ENCODE measurements at places on chromosomes 12 and 14.

DNA sequence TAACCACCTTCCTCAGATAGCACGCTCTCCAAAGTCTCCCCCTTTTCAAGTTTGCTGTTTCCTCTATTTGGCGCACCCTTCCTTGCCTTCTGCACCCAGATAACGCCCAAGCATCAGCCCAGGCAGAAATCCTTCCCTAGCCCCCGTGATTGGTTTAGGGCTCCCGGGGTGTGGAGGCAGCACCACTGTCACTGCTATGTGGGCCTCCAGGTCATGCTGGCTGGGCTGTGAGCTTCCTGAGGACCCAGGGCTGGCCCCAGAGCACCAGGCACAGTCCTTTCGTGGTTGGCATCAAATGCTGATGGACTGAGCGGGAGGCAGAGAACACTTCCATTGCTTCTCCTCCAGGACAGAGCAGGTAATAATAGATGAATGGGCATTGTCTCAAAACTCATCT is 311.4 kb downstream of the BCL11B start:
- no peak for DNase-seq

GRCh38 chr12:102675672-102676071 is 195.3 kb upstream of the IGF1 start:
- DNase-seq, result peak; percentile 45

DNA sequence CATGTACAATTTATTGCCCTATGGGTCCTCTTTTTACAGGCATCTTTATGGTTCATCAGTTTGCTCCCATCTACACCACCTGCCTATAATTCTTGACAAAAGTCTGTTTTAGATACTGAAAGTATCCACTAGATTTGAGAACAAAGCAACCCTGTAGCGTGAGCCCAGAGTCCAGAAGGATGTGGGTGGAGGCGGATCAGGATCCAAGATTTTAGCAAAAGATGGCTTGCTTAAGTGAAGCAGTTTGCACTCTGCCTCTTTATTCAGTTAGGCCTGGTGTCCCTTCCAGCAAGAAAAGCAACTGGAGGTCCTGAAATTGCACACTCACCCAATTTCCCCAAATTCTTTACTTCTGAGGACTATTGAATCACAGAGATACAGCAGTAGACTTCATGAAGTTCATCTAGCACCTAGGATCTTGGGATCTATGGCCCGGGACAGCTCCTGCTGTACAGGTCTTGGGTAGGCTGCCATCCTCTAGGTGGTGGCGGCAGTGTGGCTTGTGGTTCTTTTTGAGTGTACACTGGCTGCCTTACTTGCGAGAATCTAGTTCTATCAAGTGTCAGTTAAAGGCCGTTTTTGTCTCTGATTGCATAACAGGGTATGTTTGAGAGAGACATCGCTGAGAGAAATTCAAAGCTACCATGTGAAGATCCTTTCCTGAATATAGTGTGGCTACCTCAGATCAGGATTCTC is 873.2 kb downstream of the NRXN3 start:
- no peak for DNase-seq

DNA sequence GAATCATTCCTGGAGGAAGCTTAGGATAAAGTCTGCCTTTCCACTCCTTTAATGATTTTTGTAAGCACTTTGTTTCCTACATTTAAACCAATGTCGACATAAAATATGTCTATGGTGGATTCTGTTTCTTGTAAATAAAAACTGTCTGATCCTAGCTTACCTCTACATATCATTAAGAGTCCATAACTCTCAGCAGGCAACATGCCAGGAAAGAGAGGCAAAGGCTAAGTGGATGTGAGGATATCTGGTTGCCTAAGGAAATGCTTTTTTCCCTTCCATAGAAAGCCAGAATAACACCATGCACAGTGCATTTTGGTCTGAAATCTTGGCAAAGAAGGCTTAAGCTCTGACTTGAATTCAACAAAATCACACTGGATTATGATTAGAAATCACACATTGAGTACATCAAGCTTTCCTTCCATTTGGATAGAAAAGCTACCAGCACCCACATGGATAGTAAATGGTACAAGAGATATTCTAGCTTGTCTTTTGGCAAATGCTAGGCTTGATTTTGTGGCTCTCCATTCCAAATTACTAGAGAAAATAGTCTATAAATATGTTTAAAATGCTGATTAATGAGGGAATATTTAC is 57.0 kb upstream of the CNTN1 start:
- no peak for DNase-seq

DNA sequence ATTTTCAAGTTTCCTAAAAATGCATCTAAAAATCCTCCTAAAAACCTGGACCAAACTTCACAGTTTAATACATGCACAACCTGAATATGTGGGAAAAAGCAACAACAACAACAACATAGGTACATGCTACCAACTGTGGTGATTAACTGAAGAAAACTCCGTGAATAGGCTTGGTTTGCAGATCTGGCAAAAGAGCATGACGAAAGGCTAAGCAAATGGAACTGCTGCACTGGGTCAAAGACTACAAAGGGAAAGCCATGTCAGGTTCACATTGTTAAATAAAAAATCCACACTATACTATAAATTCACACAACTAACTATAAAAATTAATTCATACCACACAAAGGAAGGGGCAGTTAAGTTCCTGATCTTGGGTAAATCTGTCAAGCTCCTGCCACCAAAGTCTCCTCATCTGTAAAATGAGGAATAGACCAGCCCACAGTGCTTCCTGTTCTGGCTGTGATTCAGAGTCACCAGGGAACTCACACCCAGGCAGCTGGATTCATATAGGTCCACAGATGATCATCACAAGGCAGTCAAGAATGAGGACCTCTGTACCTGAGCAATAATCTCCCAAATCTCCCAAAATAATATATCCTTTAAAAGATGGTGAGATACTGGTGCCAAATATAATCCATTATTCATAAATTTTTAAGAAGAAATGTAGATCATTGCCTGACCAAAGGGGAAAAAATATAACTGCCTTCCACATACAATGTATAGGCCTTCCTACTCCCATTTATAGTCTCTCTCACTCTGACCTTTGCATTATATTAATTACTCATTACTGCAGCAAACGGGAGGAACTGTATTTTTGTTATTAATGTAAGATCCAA is 7.0 kb downstream of the CORO1C start:
- no peak for DNase-seq

DNA sequence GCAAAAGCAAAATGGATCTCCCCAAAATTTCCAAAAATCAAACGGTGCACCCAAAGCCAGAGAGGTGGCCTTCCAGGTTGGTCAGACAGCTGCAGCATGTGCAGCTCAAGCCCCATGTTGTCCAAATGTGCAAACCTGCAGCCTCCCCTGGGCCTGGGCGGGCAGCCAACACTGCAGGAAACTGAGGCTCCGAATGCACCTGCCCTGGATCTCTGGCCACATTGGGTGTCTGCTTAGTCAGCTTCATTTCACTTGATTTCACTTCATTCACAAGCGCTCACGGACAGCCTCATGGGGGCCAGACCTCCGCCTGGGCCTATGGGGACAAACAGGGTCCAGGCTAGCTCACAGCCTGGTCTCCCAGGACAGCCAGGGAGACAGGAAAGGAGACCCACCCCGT is 59.8 kb downstream of the BCL11B start:
- DNase-seq, result no peak

DNA sequence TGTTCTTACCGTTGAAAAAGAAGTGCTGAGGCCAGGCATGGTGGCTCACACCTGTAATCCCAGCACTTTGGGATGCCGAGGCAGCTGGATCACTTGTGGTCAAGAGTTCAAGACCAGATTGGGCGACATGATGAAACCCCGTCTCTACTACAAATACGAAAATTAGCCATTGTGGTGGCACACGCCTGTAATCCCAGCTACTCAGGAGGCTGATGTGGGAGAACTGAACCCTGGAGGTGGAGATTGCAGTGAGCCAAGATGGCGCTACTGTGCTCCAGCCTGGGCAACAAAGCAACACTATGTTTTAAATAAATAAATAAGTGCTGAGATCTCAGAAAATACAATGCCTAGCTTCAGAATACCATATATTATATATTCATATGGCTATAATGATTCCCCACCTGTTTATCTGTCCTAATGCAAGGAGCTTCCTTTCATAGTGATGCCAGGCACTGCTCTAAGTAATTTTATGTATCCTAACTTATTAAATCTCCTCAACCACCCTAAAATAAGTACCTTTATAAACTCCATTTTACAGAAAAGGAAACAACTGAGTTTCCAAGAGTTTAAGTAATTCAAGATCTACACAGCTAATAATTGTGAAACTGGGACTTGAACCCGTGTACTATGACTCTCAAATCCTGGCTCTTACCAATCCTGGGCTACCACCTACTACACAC is 7.3 kb downstream of the PHLDA1 start:
- DNase-seq, result no peak

DNA sequence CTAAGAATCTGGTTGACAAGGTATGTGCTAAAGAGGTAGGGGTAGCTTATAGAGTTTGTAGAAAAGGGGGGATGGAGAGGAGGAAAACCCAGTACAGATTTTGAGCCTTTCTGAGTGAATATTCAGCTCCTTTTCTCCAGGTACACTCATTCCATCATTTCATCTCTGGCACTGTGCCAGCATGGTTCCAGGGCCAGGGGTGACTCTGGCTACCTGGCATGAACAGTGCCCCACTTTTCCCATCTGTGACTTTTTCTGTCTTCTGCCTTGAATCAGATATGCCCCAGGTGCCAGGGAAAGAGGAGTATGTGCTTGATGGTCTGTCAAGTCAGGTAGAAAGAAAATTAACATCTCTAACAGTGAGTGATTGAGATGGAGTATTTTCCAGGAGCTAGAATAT is 175.7 kb downstream of the CACNA1C start:
- no peak for DNase-seq

DNA sequence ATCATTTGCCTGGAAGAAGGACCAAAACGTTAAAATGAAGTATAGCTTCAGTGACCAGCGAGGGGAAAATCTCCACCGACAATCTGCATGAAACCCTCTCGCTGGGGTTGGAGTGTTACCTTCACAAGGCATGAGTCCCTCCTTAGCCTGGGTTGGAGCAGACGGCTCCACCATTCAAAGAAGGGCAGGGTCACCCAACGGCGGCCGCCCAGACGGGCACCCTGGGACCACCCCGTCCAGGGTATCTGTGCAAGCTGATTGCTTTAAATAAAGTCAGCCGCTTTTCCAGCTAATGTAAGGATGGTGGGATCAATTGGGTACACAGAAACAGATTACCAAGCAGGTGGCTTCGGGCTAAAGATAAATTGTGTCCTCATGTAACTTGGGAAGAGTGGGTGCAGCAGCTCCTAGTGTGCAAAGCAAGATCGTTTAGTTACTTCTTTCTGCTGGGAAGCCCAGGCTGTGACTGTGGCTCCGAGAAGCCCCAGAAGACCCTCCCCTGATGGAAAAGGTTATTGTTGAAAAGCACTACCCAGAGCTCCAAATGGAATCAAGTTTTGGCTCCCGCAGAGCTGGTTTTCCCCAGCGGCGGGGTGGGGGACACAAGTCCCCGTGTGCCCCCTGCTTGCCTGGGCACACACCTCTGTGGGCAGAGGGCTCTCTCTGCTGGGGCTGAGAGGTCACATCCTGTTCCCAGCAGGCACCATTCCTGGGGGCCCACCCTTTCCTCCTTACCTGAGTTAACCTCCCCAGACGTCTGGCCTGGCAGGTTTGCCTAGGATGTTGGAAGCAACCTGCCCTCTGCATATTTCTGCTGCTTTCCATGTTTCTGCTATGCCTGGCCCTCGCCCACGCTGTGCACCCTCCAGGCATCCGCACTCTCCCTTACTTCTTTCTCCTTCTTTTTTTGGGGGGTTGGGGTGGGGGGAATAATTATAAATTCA is 318.6 kb upstream of the DIO3 start:
- peak; percentile 68 for DNase-seq

DNA sequence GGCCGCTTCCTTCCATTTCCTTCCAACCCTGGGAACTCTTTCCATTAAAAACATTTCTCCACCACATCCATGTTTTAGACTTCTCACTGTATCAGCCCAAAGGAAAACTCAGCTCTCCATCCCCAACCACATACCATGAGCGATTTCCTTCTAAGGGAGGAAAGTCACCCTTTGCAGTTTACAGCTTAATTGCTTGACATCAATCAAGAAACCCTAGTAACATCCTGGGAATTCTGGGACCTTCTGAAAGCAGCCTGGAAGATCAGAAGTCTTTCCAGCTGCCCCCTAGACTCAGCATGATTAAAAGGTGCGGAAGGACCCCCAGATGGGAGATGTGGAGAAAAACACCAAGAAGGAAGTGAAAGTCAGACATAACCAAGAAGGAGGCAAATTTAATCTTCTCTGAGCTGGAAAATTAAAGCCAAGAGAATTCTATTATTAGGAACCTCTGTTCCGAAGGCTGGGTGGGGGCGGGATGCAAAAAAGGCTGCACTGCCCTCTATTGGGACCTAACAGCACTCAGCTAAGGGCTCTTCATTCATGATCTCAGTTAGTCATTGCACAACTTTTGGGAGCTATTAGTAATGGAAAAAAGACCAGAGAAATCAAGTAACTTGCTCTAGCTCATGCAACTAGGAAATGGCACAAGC is 73.3 kb upstream of the PLXNC1 start:
- peak; percentile 93 for DNase-seq

- DNase-seq, result no peak
Observed at GRCh38 chr12:1880153-1880845, 38.2 kb downstream of the CACNA2D4 start.
